ENCODE measurements at places on chromosomes 11 and 22. TPM values are rescaled to one million over a fixed set of nuclear protein-coding genes. Genes with fewer than 3 reads are reported as not detected.

GRCh38 chr11:16081382-16082094 is 274.8 kb downstream of the SOX6 start:
- DNase-seq = no peak

DNA sequence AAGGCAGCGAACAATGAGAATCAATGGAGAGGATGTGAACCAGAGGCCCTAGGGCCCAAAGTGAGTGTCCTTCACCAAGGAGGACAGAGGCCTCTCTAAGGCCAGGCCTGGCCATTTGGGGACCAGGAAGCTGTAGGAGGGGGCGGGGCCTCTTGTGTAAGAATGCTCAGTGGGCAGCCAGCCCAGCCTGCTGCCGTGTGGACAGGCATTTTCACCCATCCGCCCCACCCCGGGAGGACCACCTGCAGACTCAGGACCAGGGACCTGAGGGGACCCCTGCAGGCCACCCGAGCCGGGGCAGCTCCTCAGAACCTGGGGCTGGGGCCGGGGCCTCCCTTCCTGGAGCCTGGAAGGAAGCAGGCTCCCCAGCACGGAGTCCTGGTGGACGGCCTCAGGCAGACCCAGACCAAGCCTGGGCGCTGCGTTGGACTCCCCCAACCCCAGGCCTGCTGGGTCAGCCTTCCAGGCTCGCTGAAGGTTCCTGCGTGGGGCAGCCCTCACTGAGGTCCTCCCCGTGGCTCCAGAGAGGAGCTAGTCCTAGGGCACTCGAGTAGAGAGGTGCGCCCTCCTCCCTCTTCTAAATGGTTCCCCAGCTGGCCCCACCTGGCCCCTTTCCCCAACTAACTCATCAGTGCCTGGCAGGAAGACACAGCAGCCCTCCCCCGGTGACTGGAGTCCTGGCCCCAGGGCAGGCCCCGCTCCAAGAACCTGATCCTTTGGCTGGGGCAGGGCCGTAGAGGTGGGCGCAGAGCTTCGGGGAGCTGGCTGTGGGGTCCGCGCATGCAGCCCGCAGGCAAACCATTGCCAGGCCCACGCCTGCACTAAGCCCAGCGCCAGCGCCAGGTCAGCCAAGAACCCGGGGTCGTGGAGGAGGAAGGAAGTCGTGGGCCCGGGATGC is 1.5 kb upstream of the TRABD start:
- peak; percentile 88 for DNase-seq

DNA sequence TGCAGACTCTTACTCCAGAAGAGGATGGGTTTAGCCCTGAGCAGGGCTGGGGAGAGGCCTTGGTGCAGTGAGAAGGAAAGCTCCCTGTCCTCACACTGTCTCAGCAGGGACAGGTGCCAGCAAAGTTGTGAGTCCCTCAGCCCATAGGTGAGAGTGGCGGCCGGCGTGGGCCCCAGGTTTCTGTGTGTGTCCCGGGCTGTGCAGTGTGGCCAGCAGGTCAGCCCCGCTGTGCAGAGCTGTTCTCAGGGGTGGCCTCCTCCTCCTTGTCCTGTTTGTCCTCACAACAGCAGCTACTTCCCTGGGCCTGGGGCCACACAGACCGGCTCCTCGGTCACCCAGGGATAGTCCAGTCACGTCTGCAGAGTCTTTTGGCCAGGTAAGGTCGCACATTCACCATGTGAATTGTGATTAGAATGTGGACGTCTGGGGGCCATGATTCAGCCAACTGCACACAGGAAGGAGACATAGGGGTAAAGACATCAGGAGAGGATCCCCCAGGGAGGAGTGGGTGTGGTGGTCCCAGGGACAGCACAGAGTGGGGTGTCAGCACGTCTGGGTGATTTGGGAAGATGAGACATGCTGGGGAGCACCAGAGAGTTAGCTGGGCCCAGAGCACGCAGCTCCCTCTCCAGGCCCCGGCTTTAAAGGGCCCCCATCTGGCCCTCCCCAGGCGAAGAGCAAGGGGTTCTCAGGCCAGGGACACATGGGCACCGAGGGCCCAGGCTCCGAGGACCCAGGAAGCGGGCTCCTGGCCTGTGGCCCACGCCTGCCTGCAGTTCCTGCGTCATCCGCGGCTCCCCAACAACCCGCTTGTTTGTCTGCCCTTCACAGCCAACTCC is 81.6 kb downstream of the MYEOV start:
- DNase-seq = no peak

DNA sequence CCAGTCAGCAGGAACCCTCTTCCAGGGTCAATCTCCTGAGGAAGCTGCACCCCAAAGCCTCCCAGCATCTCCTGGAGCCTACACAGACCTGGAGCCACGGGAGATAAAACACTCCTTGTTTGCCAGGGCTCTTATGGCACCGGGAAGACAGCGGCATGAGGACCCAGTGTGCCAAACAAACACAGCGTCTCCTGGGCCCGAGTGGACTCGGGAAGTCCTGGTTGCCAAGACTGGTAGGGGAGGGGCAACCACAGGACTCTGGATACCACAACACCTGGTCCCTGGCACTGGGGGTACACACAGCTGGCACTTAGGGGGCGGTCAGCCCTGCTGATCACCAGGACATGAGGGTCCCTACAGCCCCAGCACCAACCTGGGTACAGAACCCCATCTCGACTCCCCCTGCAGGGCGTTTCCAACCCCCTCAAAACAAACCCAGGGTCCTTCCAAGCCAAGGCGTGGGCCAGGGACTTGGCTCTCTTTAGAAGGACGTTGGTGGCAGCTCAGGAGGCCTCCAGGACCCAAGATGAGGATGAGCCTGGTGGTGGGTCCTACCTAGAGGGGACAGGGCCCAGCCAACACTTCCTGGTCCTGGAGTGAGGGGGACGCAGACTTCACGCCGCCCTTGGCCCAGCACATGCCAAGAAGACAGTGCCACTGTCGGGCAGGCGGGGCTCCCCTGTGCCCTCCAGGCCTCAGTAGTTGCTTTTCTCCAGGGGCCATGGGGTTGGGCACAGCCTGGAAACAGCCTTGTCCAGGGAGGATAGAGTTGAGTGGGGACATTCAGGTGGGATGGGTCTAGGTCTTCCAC is 85.0 kb downstream of the CELSR1 start:
- DNase-seq = no peak

DNA sequence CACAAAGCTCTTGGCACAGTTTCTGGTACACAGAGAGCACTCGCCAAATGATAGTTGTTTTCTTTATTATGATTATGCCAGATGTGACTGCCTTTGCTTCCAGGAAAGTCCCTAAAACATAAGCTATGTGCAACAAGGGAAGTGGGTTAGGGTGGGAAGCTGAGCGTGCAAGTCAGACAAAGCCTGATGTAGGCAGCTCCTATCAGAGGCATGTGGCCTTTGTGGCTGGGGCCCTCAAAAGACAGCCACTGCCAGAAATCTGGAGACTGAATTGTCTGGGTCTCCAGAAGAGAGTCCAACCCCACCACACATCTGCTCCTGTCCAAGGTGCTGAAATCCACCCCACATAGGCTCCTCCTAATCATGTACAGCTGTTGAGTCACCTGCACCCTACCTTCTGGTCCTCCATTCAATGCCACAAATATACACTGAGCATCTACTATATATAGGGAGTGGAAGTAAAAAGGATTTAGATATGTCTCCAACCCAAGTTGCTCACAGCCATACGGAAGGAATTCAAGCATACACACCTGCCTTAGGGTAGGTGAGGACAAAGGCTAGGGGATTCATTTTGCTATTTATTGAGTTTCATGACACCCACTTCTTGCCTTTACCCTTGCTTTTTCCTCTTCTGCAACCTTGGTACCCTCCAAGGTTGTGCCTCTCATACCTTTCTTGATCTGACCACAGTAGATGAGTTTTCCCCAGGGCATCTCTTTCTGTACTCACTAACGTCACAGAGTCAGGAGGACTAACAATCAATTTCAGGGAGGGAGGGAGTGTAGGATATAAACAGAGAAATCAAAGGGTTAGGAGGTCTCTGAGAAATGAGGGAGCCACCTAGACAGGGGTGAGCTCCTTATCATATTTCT is 12.4 kb downstream of the SEC14L3 start:
- DNase-seq = no peak

GRCh38 chr22:50445071-50445879 is 29.6 kb downstream of the SBF1 start:
- DNase-seq = peak; percentile 22

- no peak for DNase-seq
These were observed 7.5 kb upstream of the CTSD start for GRCh38 chr11:1771273-1771672.

- DNase-seq = no peak
These were observed 122.6 kb upstream of the SERPIND1 start for GRCh38 chr22:20651286-20651685.

GRCh38 chr22:22605074-22605404 is 39.4 kb upstream of the GGTLC2 start:
- no peak for DNase-seq

DNA sequence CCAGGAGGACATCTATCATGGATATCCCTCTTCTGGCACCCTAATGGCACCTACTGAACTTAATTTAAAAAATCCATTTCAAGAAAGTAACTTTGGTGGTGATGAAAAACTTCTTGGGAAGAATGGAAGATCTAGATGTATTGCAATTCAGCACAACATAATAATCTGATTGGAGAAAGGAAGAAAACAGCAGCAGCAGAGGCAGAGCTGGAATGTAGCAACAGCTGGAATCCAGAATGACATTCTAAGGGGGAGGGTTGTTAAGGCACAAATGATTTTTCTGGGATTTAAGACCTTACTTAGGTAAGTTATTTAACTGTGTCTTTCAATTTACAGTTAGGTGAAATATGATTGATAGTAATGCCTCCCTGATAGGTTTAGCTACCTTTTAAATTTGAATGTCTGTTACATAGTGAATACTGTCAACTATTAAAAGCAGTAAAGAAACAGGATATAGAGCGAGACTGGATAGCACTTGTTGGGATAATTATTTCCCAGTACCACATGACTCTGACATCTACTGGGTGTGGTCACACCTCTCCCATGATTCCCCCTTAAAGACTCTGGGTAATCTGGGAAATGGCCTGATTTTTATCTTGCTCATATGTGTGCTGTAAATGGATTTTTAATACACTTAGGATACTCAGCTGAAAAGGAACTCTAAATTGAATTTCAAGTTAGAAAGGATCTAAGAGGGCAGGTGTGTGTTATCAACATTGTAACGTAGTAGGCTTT is 11.7 kb downstream of the CAPRIN1 start:
- DNase-seq = no peak

DNA sequence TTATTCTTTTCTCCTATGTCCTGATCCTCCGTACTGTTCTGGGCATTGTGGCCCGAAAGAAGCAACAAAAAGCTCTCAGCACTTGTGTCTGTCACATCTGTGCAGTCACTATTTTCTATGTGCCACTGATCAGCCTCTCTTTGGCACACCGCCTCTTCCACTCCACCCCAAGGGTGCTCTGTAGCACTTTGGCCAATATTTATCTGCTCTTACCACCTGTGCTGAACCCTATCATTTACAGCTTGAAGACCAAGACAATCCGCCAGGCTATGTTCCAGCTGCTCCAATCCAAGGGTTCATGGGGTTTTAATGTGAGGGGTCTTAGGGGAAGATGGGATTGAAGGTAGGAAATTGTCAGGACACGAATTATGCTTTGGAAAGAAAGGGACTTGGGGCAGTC is 843 bp downstream of the OR51T1 start:
- DNase-seq = no peak

DNA sequence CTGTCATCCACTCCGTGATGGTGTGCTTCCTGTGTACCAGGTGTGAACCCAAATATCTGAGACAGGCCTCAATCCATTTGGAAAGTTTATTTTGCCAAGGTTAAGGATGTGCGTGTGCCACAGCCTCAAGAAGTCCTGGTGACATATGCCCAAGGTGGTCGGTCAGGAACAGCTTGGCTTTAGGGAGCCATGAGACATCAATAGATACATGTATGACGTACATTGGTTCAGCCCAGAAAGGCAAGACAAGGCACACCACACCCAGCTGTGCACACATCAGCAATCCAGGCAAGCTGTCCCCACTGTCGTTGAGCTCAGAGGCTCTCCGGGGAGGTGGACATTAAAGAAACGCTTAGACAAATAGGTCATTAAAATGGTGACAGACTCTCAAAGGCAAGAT is 56.8 kb upstream of the SHANK2 start:
- no peak for DNase-seq

- no peak for DNase-seq
These were observed 6.8 kb downstream of the GTSE1 start for GRCh38 chr22:46303347-46303965.

DNA sequence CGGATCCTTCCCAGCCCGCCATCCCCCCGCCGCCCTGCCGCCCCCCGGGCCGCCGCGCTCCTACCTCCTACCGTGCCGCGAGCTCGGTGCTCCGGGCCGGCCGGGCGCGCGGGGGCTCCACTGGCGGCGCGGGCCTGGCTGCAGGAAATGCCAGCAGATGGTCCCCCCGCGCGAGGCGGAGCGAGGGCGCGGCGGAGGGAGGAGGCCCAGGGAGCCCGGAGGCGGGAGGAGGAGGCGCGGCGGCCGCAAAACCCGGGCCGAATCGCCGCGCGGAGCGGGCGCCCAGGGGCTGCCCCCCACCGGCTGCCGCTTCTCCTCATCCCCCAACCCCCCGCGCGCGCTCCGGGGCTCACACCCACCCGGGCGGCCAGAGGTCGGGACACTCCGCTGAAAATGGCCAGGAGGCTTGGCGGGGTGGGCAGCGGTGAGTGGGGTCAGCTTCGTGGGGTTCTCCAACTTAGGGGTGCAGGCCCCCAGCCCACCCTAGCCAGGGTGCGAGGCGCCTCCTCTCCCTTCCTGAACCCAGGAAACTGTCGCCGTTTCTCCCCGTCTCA is at the start of gene OSBPL5:
Gene OSBPL5 (minus strand): TSS at position 159 of the 554 bp plus-strand sequence. CDS start 36,162 bp downstream, outside the sequence.
- DNase-seq = peak; percentile 85

DNA sequence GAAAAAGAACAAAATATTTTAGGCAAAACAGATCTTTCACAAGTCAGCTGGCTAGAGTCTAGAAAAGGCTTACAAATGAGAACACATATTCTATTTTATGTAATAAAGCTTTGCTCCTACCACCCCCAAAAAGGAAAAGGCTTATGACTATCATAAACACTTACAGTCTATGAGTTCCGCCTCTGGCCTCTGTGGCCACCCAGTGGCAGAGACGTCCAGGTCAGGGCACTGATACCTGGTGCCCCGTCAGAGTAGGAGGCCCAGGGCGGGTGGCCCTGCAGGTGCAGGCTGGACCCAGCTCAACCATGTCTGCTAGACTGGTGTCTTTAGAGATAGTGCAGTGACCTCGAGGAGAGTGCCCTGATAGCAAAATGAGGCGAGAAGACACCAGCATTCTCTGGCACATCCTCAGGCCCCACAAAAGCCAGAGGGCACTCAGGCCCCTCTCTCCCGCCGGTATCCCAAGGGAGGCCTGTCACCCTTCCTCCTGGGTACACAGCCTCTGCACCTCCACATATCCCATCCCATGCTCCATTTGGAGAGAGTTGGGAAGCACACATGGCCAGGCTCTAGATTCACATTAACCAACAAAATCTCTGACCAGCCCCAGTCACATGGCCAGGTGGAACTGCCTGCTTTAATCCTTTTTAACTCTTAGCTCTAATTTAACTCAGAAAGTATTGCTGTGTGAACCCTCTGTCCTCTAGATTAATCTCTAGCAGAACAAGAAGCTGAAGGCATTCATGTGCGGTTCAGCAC is 27.3 kb upstream of the SERPIND1 start:
- no peak for DNase-seq

- DNase-seq = no peak
These were observed 16.7 kb upstream of the ALDH3B2 start for GRCh38 chr11:67691149-67691548.

The DRD2 gene
- 0.37 TPM for total RNA-seq

The SAA1 gene
- total RNA-seq = 552 TPM

The ARHGEF17 gene
- total RNA-seq = 53.2 TPM

The KCNE3 gene
- 7.5 TPM for total RNA-seq

The GPR137 gene
- total RNA-seq = 32.6 TPM

The OTOG gene
- total RNA-seq = not detected

The ARHGAP8 gene
- 0.89 TPM for total RNA-seq

The TREH gene
- total RNA-seq = not detected

The KCNQ1 gene
- 33.5 TPM for total RNA-seq

The POU2AF2 gene
- total RNA-seq = not detected

The TUB gene
- 11.6 TPM for total RNA-seq

The ELFN2 gene
- total RNA-seq = 0.05 TPM

The MMP12 gene
- total RNA-seq = not detected

Data from left cardiac atrium (tissue), 4 donors.